ACHN (cell line): ENCODE measurements at places on chromosomes 11 and 22.

DNA sequence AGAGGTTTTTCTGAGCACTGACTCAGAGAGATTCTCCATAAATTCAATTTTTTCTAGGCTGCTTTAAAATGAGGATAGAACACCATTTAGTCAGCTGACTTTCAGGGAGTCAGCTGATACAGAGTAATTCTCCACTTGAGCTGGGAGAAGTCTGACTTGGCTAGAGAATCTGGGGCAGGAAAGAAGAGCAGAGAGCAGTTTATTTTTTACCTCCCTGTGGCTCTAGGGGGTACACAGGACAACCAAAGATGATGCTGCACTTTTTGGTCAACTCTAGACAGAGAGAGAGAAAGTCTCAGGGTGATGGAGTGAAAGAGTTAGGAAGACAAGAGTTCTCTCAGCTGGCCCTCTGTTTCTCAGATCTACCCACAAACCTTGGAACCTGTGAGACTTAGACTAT is 67.3 kb upstream of the EED start:
- DNase-seq = no peak

DNA sequence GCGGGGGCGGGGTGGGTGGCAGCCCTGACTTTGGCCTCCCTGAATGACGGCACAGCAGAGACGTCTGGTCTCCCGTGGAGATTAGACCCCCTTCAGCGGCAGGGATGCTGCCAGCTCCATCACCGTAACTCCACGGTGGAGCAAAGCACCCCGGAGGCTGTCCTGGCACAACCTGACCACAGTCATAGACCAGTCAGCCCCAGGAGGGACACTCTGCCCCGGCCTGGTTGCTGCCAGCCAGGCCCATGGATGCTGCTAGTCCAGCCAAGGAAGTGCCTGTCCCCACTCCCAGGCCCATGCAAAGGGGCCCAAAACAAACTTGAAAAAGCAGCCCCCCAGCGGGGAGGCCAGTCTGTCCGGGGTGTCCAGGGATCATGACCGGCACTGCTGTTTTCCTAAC is 11.5 kb upstream of the ANO1 start:
- DNase-seq = no peak

DNA sequence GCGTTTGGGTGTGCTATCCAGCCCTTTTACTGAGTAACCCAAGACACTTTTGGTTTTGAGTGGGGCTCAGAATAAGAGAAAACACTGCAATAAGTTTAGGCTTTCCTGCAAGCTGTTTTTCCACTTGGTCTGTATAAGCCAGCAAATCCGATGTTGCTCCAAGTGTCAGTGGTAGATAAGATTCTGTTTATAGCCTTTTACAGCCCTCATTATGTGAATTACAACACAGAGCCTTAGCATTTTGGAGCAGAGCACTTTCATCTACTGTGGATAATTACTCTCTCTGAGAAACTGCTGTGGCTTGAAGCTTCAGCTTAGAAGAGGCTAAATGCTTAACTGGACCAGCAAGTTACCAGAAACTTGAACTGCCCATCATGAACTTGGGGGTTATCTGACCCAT is 601.1 kb downstream of the JRKL start:
- DNase-seq = no peak

DNA sequence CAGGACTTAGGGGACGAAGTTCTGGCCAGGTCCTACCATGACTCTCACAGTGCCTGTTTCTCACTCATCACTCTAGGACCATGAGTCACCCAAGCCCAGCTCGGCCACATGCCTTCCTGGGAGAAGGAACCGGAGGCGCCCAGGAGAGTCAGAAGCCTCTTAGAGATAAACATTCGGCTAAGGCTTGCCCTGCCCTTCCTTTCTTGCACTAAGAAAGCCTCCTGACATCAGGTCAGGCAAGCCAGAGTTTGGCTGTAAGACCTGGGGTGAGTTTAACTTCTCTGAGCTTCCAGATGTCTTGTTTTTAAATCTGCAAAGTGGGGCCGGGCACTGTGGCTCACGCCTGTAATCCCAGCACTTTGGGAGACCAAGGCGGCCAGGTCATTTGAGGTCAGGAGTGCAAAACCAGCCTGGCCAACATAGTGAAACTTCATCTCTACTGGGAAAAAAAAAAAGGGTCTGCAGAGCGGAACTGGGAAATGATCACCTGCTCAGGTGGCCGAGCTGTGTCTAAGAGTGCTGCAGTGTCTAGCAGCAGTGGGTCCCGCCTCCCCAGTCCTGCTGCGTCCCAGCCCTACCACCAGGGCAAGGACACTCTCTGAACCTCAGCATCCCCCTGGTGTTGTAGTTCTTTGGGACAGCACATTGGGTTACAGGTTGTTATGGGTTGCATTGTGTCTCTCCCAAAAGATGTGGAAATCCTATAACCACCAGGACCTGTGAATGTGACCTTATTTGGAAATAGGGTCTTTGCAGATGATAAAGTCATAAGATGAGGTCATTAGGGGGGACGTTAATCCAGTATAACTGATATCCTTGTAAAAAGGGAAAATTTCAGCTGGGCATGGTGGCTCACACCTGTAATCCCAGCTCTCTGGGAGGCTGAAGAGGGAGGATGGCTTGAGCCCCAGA is 1.8 kb upstream of the CARS1 start:
- DNase-seq = peak; percentile 44

GRCh38 chr11:9855579-9856287 is 191.9 kb downstream of the SWAP70 start:
- no peak for DNase-seq

DNA sequence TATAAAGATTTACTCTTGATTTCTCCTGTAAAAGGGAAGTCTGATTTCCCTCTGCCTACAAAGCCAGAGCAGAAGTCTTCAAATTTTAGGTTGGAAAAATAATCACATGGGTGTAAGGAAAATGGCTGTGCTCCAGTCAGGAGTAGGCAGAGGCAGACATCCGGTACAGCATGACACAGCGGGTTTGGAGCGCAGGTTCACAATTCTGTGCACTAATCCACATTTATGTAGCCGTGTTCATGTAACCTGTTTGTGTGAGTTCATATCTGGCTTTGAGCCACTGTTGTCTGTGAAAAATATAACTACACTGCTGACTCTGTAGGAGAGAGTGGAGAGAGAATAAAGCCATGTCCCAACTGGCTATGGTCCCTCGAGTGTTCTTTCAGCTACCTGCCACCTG is 248.0 kb downstream of the CASP12 start:
- peak; percentile 16 for DNase-seq

- no peak for DNase-seq
These were observed 440.5 kb downstream of the TBC1D22A start for GRCh38 chr22:47202819-47203553.

- DNase-seq = no peak
These were observed 70.9 kb downstream of the ZBTB44 start for GRCh38 chr11:130243816-130244215.

DNA sequence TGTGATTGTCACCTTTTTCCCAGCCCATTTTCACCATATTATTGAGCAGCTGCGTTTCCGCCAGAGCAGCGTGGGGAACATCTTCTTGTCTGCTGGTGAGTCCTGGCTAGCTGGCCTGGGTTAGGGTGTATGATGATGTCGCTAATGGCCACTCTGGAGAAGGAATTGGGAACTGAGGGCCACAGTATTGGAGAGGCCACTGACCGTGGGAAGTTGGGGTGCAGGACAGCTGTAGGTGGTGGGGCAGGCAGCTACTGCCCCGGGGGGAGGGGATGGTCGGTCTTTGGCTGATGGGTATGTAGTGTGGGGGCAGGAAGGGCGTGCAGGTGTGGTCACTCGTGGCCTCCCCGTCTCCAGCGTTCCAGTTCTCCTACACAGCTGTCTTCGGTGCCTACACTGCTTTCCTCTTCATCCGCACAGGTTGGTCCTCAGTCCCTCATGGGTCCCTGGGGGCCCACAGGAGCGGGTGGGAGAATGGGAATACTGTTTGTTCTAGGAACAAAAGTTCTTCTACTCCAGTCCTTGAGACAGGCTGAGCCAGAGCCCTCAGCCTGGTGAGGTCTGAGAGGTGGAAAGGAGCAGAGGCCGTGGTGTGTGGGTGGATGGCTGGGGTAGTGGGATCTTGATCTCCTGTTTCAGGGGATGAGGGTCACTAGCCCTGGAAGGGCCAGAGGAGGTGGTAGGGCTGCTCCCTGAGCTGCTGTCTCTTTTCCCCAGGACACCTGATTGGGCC is 2.1 kb downstream of the RCE1 start:
- no peak for DNase-seq

DNA sequence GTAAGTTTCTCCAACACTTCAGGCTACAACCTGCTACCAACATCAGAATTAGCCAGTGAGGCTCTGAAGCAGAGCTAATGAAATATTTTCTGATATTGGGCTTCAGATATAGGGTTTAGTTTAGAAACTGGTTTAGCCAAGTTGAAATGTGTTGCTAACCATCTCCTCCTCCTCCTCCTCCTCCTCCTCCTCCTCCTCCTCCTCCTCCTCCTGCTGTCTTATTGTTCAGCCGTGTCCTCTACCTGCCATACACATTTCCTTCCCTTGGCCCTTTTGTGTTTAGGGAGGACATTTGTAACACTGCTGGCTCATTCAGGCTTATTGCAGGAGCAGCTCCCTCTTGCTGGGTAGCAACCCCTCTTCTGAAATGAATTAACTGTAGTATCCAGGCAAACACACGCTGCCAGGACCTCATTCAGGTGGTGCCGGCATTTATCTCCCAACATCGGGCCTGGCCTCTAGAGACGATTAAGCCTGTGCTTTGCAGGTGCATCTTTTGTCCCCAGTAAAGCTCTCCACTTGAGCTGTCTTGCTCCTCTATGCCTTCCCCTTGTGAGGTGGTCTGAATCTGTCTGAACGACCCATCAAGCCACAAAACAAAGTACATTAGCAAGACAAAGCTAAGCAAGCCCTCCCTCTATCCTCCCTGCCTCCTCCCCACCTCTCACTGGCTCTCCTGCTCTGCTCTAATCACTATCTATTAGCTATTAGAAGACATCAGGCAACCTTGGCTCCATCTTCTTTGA is 82.9 kb downstream of the KCNJ1 start:
- no peak for DNase-seq
